Breast epithelium (tissue), 4 donors: ENCODE measurements at places on chromosomes 2 and 18.

DNA sequence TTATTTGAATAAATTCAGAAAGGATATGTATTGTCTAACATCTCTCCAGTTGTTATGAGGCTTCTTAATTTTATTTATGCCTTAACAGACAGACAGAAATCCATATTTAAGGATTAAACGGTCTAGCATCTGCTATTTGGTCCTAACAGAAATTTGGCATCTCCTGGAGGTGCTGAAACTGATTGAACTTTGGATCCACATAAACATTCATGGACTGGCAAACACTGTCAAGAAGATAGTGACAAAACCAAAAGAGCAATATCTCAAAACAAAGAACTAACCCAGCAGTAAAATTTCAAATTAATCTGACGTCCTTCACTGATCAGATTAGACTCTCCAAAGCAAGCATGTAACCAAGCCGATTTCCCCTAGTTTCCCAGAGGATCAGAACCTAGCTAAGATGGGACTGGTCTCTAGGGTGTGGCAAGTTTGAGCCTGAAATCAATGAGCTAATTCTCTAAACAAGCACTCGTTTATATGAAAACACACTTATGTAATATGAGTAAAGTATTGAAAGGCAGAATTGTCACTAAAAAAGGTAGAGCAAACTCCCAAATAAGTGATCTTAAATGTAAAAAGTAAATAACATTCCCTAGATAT, 139.5 kb downstream of the NOL4 start:
- H3K4me3 ChIP-seq = no peak overlapping the region
- H3K27me3 ChIP-seq = no peaks in the 10 kb centered on the region
- no peaks in the 10 kb centered on the region for H3K4me1 ChIP-seq

DNA sequence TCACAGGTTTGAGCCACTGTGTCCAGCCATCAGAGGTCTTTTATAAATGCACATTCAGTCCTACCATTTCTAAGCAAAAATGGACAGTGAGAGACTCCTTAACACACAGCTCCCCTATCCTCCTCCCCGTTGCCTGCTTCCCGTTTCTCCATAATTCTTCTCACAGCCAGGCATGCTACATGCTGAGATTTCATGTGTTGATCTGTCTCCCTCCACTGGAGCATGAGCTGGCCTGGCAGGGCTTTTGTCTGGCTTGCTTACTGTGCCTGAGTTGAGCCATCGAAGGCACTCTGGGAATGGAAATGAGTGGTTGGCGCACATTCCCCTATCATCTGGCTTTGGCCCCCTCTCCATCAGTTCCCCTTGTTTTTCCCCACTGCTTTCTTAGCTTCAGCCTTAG, 413.5 kb downstream of the PTPRM start:
- H3K4me1 ChIP-seq = no peaks in the 10 kb centered on the region
- no peaks in the 10 kb centered on the region for H3K36me3 ChIP-seq
- H3K27ac ChIP-seq = no peak overlapping the region
- H3K27me3 ChIP-seq = no peaks in the 10 kb centered on the region

DNA sequence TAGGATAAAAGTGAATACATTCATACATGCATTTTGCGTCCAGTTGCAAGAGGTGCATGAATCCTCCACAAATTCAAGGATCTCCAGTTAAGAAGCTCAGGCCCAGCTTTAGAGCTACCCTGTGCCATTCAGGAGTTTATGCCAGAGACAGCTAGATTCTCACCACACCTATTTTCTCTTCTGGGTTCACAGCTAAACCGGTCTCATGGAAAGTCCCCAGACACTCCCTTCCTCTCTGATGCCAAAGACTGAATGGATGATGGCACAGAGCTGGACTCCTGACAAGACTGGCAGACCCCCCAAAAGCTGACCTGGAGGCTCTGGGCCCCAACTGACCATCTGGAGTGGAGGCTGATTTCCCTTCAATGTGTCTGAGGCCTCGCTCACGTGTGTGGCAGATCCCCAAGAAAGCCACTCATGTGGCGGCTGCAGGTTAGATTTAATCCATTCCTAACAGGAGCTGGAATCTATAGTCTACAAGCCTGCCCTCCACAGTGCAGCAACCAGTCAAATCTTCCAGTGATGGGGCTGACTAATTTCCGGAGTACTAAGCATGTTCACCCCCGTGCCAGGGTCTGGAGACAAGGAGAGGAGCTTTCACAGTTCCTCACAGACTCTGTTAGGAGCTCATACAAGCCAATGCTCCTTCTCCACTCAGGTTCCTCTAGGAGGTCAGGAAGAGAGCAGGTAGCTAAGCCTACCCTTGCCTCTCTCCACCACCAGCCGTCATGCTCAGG, 257.1 kb downstream of the BCL11A start:
- H3K4me3 ChIP-seq = no peak overlapping the region
- no peak for DNase-seq
- no peaks in the 10 kb centered on the region for H3K27me3 ChIP-seq
- no peaks in the 10 kb centered on the region for H3K36me3 ChIP-seq

- peak overlapping the region; percentile 8 for H3K27ac ChIP-seq
- H3K36me3 ChIP-seq = no peaks in the 10 kb centered on the region
- peak overlapping the region; percentile 11 for H3K4me3 ChIP-seq
Measured at GRCh38 chr18:66682855-66683322, 79.0 kb upstream of the CDH19 start.

DNA sequence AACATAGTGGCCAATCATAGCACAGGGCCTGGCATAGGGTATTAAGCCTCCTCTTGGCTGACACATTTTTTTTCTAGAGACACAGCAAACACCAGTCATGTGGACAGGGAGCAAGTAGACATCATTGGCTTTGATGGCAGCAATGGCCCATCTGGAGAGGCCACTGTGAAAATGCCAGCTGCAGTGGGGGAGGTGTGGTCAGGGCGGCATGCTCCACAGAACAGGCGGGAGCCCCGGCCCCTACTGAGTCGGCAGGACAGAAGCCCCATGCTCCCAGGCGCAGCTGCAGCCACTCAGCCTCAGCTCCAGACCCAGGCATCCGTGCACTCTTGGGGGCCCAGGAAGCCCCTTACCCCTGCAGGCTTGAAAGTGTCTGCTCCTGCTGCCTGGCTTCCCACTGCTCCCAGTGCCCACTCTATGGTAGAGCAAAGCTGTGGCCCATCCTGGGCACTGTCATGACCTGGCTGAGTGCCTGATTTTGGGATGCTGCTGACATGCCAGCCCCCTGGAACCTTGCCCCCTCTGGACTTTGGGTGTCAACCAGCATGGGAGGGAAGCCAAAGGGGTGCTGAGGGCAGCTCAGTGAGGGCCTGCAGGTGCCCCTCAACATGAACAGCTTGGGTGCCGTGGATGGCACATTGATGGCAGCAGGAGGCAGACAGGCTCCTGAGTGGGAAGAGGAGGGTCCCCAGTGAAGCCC, 23.3 kb upstream of the UBE2F start:
- H3K27ac ChIP-seq = no peak overlapping the region
- H3K36me3 ChIP-seq = no peaks in the 10 kb centered on the region
- H3K4me3 ChIP-seq = no peak overlapping the region
- DNase-seq = no peak
- H3K27me3 ChIP-seq = no peaks in the 10 kb centered on the region

- no peaks in the 10 kb centered on the region for H3K36me3 ChIP-seq
- H3K27me3 ChIP-seq = no peaks in the 10 kb centered on the region
- no peak overlapping the region for H3K27ac ChIP-seq
- H3K4me1 ChIP-seq = no peaks in the 10 kb centered on the region
- no peak overlapping the region for H3K4me3 ChIP-seq
- no peak for DNase-seq
Measured at GRCh38 chr18:56568986-56569385, 69.4 kb downstream of the TXNL1 start.

GRCh38 chr18:32287873-32288272, 98.0 kb downstream of the MEP1B start:
- H3K4me3 ChIP-seq = no peak overlapping the region
- no peaks in the 10 kb centered on the region for H3K4me1 ChIP-seq
- H3K27ac ChIP-seq = no peak overlapping the region
- DNase-seq = no peak
- H3K36me3 ChIP-seq = no peaks in the 10 kb centered on the region

GRCh38 chr2:129901754-129902415, 77.6 kb upstream of the RAB6C start:
- H3K4me3 ChIP-seq = no peak overlapping the region
- DNase-seq = no peak
- H3K27me3 ChIP-seq = no peaks in the 10 kb centered on the region
- H3K4me1 ChIP-seq = no peaks in the 10 kb centered on the region

DNA sequence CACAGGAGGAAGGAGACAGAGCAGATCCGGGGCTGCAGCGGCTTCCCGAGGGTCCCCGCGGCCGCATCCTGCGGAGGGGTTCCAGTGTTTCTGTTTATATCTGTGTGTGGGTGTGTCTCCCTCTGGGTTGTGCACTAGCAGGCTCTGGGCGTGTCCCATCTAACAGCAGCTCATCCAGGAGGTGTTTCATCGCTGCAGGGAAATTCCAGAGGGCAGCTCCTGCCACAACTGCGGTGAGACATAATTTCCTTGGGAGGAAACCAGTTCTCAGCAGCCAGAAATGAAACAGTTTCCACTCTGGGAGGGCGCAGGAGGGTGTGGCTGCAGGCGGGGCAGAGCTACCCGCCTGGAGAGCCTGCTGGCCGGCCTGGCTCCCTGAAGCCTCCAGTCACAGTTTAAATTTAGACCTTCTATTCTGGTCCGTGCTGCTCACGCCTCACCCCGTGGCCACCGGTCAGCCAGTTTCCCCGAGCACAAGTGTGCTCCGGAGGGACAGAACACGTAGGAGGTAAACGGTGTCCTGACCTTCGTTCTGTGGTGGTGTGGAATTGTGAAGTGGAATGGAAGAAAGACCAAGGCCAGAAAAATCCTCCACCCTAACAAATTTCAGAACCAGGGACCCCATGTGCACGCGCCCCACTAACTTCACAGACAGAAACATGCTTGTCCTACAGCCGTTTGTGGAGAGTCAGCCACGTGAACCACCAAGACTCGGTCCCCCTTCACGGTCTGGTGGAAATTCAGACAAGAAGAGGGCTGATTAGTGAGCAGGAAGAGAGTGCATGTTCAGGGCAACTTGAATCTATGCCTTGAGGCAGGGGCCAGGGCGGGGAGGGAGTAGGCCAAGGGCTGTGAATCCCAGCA, 50.2 kb downstream of the TEX44 start:
- no peaks in the 10 kb centered on the region for H3K27me3 ChIP-seq
- H3K27ac ChIP-seq = peak overlapping the region; percentile 97
- peak; percentile 94 for DNase-seq
- peaks cover 18% of the 10 kb centered on the region for H3K4me1 ChIP-seq

GRCh38 chr2:110838657-110839384, 106.4 kb downstream of the ACOXL start:
- H3K27ac ChIP-seq = no peak overlapping the region
- H3K4me1 ChIP-seq = no peaks in the 10 kb centered on the region
- DNase-seq = no peak
- no peaks in the 10 kb centered on the region for H3K36me3 ChIP-seq

DNA sequence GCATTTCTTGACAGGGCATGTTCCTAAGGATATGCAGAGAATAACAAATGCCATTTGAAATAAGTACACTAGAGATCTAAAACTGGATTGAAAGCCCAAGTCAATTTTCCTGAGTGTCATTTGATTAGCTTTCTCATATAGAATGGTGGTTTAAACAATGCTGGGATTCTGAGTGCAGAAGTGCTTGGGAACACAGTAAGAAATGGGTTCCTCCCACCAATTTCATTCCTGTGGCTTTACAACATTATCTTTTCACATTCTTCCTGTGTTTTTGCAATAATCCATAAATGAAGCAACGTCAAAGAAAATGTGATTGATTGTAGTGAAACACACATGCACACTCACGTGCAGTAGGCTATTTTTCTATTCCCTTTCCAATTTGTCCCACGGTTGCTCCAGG, 1858.4 kb upstream of the PIK3C3 start:
- no peaks in the 10 kb centered on the region for H3K36me3 ChIP-seq
- H3K27me3 ChIP-seq = no peaks in the 10 kb centered on the region
- no peak overlapping the region for H3K27ac ChIP-seq
- H3K4me3 ChIP-seq = no peak overlapping the region
- DNase-seq = no peak

DNA sequence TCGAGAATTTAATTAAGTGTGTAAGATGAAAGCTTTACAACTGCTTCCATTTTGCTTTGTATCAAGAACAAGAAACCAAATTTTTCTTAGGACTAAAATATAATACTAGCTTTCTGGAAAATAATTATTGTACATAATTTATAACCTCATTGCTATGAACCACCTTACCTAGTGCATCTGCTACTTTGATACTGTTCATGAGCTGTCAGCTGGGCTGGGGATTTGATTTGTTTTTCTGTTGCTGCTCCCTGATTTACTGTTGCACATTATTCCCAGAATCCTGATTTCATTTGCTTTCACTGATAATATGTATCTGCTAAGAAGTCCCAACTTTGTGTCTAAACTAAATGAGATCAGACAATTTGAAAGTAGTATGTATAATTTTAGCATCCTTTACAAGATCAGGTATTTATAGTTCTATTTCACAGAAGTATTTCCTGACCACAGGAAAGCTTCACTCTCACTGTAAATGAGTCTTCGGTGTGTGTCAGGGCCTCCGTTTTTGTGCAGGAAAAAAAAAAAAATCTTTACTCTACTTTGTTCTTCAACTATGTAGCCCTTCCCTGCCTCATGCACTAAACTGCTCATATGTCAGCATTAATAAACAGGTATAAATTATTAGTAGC, 105.6 kb upstream of the CCDC150 start:
- no peak for DNase-seq
- H3K4me3 ChIP-seq = no peak overlapping the region
- H3K4me1 ChIP-seq = no peaks in the 10 kb centered on the region

DNA sequence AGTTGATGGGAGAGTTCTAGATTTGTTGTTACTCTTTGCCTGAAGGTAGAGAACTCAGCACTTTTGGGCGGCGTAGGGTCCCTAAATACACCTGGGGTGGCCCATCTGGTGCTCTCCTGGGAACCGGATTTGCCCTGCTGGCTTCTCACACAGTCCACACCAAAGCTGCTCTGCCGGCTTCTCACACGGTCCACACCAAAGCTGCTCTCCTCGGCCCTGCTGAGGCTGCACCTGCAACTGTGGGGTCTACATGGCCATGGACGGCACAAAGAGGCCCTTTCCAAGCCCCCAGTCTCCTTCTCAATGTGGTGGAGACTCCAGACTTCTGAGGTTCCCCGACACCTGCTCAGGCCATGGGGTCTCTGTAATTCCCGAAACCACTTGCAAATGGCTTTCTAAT, 124.8 kb upstream of the GPC1 start:
- H3K27me3 ChIP-seq = no peaks in the 10 kb centered on the region
- no peak for DNase-seq
- no peak overlapping the region for H3K27ac ChIP-seq
- no peaks in the 10 kb centered on the region for H3K36me3 ChIP-seq
- H3K4me3 ChIP-seq = no peak overlapping the region

GRCh38 chr18:67916097-67916496, 399.6 kb upstream of the DSEL start:
- H3K4me3 ChIP-seq = no peak overlapping the region
- no peak overlapping the region for H3K27ac ChIP-seq
- no peaks in the 10 kb centered on the region for H3K4me1 ChIP-seq
